Adrenal gland (tissue), 19 donors: ENCODE measurements at places on chromosomes 1 and 21. TPM values are rescaled to one million over a fixed set of nuclear protein-coding genes. Genes with fewer than 3 reads are reported as not detected.
A peak's percentile ranks its signal among the peaks of the same experiment; 100 is the strongest.

DNA sequence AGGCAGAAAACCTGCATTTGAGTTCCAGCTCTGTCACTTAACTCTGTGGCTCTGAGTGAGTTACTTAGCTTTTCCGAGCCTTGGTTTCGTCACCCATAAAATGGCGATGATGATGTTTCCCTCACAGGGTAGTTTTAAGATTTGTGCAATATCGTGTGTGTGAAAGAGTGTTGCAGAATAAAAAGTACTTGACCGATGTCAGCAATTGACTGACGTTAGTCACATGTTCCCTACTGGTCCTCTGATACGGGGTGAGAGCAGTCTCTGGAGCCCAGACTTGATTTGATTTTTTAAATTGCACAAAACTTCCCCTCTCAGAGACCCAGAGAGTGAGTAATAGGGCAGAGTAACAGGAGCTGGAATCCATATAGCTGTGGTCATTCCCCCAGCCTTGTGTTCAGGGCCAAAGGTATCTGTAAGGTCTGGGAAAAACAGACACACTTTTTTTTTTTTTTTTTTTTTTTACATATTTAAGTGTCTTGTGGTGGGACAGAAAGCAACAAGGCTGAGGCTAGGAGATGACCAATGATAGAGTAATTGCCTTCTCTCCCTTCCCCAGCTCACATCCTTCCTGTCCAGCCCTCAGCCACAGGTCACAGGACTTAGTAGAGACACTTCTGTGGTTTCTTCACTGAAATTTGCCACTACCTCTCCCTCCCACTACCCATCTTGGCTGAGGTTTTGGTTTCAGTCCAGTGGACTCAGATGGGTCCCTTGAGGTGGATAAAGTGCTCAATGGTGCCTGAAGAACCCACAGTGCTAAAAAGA is 2.0 kb downstream of the FCER1G start:
- peaks cover 8% of the 10 kb centered on the region for H3K4me1 ChIP-seq
- DNase-seq, result peak; percentile 18
- peak overlapping the region; percentile 88 for H3K27ac ChIP-seq

The AGT gene
- 103 TPM for total RNA-seq

DNA sequence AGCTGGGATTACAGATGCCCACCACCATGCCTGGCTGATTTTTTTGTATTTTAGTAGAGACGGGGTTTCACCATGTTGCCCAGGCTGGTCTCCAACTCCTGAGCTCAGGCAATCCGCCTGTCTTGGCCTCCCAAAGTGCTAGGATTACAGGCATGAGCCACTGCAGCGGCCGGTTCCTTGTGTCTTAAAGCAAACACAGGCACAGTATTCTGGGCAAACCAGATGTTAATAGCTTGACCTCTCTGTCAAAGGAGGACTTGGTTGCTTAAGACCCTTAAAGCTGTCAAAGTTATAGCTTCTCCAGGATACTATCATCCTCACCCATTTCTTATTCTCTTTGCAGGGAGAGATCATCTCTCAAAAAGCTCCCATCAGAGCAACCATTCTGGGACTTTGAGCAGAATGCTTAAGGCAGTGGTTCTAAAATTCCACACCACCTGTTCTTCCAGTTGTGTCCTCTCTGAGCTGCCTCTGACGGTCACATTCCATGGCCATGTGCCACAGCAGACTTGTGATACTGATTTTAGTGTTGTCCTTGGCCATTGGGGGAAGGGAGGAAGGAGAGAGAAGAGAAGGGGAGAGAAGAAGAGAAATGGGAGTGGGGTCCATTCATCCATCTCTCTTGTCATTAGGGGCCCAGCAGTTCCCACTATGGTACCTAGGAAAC is 81.8 kb downstream of the PBX1 start:
- no peaks in the 10 kb centered on the region for H3K36me3 ChIP-seq
- peaks cover 48% of the 10 kb centered on the region for H3K4me1 ChIP-seq
- H3K4me3 ChIP-seq, result no peak overlapping the region

GRCh38 chr1:22935433-22935832 is 37.2 kb downstream of the LACTBL1 start:
- no peak overlapping the region for H3K27ac ChIP-seq
- no peaks in the 10 kb centered on the region for H3K4me1 ChIP-seq
- DNase-seq, result no peak
